ENCODE measurements at places on chromosomes 6 and 20.

- no peak for DNase-seq
Observed at GRCh38 chr20:46342451-46343347, 34.4 kb upstream of the CDH22 start.

DNA sequence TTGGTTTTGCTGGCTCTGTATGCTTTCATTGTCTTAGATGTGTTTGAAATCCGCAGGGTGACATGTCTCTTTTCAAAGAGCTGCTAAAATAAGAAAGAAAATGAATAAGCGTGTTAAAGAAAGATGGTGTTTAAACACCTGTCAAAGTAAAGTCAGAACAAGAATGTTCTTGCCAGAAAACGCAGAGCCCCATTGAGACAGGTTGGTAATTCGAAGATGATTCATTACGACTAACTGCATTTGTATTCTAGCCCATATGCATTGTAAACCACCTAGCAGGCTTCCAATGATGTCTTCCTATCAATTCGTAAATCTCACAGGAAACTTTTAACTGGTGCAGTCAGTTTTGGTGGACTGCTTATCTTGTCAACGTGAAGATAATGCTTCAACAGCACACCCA, 16.8 kb downstream of the PHACTR2 start:
- no peak for DNase-seq

DNA sequence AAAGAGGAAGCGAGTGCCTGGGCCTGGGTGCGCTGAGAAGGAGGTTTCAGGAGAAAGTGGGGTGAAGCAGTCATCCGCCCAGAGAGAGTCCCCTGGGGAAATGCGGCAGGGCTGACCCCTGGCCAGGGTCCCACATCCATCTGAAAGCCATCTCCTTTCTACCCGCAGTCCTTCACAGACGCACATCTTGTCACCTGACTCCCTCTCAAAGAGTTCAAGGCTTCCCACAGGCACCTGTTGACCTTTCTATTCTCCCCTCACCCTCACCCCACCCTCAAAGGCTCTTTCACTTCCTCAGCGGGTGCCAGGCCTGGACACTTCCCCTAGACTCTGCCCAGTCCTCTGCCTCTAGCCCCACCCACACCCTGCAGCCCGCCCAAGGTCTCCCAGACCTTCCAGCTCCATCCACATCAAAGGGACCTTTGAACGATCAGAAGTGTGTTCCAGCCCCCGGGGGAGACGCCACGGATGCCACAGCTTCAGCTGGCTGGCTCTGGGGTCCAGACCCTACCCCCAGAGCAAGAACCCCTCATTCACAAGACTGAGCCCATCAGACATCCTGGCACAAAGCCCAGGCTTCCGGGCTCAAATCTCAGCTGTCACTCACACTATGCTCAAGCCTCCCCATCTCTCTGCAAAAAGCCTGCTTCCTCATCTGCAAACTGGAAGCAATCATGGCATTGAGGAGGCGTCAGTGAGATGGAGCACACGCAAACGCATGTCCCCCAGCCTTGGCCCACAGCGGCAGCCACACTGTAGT, 2.1 kb downstream of the CTSZ start:
- DNase-seq = no peak

- no peak for DNase-seq
Observed at GRCh38 chr6:85580118-85580877, 13.4 kb downstream of the SNX14 start.

GRCh38 chr6:83711958-83712357, 3.1 kb upstream of the SNAP91 start:
- DNase-seq = no peak

DNA sequence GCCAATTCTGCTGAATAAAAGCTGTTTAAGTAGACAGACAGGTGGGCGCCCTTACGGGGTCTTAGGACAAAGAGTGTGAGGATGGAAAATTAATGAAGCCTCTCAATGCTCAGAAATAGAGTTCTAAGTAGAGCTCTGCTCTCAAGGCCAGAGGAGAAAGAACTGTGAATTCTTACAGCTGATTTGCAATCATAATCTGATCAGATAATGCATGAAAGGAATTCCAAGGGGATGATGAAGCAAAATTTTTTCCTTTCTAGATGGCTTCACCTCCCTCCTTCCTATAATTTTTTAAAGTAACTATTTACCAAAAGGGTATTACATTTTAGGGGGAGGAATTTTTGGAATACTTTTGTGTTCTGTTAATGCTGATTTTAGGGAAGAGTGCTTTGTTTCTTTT, 308.1 kb upstream of the HS3ST5 start:
- DNase-seq = no peak

- DNase-seq = peak; percentile 20
Observed at GRCh38 chr20:49823152-49823847, 10.7 kb downstream of the SLC9A8 start.

- DNase-seq = no peak
Observed at GRCh38 chr6:32604434-32604877, 14.8 kb upstream of the HLA-DRB1 start.

DNA sequence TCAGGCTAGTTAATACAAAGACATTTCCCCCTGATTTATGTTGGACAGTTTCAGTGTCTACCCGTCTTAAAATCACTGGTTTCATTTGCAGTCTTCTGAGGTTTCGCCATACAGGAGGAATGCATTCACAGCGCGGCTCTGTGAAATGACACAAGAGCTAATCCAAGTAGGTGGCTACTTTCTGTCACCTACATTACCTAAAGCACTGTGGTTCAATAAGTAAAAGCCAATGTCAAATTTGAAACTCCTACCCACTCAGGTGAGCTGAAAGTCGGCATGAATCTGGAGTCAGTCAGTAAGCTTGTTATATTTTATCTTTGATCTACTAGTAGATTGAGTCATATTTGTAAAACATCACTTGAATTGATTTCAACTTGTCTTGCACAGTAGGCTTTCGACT, 370.8 kb downstream of the LAMA2 start:
- DNase-seq = no peak

GRCh38 chr20:4350096-4350495, 334.7 kb upstream of the RNF24 start:
- no peak for DNase-seq

DNA sequence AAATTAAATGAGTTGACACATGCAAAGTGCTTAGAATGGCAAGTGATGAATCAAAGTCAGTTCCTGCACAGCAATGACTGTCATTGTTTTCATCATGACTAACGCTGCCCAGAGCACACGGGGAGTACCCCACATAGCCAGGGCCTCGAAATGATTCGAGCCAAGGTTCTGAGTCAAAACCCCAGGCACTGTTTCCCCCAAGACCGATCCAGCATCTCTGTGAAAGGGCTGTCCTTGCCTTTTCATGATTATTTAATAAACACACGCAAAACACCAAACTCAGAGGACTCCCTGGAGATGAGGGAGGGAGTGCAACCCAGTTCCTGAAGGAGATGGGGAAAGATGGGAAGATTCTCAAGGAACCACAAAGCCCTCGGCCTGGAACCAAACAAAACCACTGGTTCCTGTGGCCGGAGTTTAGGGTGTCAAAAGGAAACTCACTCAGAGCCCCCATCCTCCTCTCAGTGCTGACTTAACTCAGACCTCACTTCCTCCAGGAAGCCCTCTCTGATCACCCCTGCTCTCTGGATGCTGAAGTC, 3.8 kb downstream of the PREX1 start:
- DNase-seq = no peak

DNA sequence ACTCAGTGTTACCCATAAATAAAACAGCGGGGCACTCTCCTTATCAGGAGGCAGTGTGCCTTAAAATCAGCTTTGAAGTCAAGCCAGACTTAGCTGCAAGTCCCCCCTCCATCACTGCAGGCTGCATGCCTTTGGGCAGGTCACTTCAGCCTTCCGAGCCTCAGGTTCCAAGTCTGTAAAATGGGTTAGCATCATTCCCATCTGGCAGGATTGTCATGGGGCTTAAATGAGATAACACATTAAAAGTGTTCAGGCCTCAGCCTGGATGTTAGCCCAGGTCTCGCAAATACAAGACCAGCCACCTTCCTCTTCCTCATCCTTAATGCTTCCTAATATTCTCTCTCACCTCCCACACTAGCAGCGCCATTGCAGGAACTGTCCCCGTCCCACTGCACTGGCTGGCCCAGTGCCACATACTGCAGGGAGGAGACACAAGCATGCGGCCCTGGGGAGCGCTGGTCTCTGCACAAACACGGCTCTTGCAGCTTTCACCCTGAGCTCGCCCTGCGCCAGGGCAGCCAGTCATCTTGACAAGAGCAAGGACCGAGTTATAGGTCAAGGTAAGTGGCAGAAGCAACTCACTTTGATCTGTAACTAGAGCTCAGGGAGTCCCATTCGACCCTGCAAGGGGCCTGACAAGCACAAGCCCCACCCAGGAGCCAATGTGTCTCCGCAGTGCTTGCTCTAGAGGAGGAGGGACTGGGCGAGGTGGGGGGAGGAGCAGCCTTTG, 564.6 kb upstream of the AGPAT4 start:
- DNase-seq = no peak

GRCh38 chr20:15310361-15310760, 972.9 kb upstream of the FLRT3 start:
- no peak for DNase-seq

DNA sequence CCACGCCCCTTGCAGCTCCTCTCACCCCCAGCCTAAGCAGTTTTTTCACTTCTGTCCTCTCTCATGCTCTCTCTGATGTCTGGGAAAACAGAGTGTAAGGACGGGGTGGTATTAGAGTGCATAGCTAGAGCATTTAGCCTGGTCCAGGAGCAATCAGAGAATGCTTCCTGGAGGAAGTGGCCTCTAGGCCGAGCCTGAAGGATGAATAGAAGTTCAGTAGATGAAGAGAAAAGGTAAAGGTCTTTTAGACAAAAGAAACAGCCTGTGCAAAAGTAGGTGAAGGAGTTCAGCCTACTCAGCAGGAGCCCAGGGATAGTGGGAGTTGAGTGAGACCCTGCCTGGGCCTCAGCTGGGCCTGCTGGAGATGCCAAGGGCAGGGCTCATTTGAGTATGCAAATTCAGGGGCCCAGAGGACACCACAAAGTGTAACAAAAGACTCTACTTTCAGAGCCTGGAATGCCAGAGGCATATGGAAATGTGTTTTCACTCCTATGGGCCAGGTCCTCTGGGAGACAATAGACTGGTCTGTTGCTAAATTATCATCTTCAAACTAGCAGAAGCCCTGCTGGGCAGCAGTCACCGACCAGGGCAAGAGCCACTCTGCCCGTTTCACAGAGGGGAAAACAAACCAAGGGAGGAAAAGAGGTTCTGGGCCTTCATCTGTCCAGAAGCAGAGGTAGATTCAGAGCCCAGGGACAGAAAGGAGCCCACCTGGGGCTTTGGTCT, 19.7 kb upstream of the TM9SF4 start:
- no peak for DNase-seq

- DNase-seq = no peak
Observed at GRCh38 chr6:5179917-5180316, 80.8 kb downstream of the LYRM4 start.

DNA sequence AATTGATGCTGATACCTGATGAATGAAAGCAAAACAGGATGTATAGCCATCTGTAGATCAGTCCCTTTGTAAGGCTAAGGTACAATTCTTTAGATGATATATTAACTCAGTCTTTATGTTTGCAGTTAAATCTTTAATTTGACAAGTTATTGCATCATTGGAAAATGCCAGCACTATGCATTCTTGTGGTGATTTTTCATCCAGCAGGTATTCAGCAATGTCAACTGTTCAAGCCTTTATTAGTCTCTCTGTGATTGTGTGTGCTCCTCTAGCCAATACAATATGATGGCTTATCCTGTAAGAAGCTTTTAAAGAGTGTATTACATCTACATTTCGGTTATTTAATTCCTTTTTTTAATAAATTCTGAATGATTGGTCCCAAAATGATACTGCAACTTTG, 34.3 kb downstream of the HLA-DMB start:
- no peak for DNase-seq

GRCh38 chr6:53857318-53858094, 62.7 kb downstream of the LRRC1 start:
- no peak for DNase-seq

- DNase-seq = peak; percentile 5
Observed at GRCh38 chr6:129598244-129599187, 111.5 kb downstream of the ARHGAP18 start.

GRCh38 chr6:144588697-144589325, 303.7 kb downstream of the UTRN start:
- DNase-seq = no peak

DNA sequence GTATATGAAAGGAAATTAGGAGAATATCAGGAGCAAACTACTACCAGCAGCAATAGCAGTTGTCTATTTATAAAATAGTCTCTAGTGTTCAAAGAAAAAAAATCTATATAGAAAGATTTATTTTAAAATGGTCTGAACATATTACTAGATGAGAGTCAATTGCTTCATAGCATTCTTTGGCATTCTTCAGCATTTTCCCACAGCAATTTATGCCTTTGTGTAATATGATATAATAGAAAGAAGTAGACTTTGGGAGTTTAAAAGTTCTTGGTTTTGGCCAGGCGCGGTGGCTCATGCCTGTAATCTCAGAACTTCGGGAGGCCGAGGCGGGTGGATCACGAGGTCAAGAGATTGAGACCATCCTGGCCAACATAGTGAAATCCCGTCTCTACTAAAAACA, 157.0 kb upstream of the PLN start:
- DNase-seq = no peak

DNA sequence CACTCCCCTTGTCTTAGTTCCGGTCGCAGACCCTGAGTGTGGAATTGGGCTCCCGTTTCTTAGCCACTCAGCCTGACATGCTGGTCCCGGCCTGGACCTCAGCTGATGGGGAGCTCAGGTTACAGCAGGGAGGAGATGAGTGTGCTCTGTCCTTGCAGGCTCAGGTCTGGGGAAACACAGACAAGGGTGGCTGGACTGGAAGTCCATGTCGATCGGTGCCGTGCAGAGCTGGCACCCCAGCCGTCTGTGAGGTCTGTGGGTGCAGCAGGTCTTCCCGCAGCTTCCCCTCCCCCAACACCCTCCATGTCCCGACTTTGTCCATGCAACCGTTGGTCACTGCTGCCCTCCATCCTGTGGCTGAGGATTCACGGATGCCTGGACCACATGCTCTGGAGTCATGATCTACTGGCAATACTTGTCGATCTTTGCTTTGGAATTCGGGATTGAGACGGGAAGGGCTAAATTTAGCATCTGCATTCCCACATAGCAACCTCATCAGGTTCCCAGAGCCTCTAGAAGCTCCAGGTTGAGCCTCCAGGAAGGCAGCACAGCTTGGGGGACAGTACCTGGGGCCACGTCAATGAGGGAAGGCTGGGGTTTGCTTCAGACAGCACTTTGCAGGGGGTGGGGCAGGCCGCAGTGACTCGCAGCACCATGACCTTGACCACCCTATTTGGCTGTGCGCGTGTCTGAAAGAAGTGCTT, 118.8 kb downstream of the PSMB1 start:
- DNase-seq = peak; percentile 23

GRCh38 chr6:68976260-68976659, 341.2 kb downstream of the ADGRB3 start:
- no peak for DNase-seq
